GM04504 (cell line): ENCODE measurements at places on chromosomes 12 and 14.

- DNase-seq: no peak
Measured at GRCh38 chr14:85195872-85196477, 334.0 kb upstream of the FLRT2 start.

- no peak for DNase-seq
Measured at GRCh38 chr12:125006365-125006764, 12.9 kb downstream of the BRI3BP start.

GRCh38 chr12:93341409-93342049, 36.2 kb upstream of the NUDT4 start:
- no peak for DNase-seq

DNA sequence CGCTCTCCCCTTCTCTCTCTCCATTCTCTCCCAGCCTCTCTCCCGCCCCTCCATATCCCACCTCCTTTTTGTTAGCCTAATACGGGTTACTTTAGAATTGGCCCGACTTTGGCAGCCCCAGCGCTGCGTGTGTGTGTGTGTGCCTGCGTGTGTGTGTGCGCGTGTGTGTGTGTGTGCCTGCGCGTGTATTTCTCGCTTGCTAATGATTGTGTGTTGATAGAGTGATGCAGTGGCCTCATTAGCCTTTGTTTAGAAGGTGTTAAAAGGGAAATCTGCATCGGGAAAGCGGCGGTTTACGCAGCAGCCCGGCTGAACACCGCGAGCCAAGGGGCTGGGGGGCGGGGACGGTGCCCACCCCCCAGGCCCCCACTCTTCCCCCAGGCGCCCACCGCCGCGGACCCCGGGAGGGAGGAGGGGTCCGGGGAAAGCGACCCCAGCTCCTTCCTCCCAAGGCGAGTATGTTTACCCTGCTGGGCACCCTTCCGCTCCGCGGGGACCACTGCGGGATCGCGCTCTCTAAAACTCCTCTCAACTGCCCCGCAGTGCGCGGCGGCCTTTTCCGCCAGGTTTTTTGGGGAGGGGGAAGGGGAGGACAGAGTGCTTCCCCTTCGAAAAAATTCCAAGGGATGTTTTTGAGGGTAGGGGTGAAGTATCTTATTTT, 6.8 kb upstream of the LHX5 start:
- DNase-seq: no peak

- no peak for DNase-seq
Measured at GRCh38 chr14:60485057-60485597, 736 bp downstream of the C14orf39 start.

DNA sequence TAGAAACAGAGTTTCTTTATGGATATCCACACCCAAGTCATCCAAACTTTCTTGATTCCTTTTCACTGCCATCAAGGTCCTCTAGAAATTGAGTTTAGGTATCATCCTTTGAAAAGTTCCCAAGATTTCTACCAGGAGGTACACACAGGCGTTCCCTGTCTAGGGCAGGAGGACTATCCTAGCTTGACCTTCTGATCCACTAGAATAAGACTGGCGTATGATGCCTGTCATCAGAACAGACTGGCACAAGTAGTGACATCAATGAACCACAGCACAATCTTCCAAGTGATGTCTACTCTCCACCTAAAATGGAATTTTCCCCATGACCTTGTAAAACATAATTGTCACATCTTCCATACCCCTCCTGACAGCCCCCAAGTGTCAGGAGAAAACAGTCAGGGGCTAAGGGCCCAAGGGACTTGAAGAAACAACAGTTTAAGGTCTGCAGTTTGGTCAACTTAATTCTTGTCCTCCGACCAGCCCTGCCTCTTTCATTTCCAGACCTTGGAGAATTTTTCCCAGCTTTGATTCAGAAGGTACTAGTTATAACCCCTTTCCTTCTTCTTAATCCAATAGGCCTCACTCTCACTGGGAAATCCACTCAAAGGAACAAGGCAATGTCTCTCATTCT, 100.7 kb upstream of the FKBP4 start:
- DNase-seq: no peak

DNA sequence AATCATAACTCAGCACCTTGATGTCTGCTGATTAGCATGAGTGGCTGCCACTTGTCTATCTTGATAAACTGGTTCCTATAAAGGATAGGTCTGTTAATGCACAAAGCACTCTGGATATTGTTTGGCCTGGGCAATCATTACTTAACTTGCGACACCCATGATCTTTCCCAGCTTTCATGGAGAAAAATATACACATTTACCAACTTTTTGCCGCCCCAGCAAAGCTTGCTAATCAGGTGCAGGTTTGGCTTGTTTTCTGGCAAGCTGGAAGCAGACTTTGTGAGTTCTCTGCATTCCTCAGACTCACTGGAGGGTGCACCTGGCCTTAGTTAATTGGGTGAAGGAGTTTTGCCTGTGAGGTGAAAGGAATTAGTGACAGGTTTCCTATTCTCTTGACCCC, 1126.4 kb upstream of the FLRT2 start:
- no peak for DNase-seq

DNA sequence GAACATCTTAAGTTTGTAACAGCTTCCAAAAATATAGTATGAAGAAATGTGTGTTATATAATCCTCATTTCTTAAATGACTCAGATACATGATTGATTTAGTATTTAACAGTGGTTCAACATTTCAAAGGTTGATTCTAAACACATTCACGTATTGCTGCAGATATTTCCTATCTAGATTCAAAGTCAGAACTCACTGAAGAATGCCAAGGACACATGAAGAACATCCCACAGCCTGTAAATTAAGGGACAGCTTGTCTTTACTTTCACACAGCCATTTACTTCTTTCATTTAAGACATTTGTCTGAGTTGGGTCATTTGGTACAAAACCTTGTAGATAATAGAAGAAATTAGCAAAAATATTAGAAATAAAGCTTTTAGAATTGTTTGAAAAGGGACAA, 66.9 kb upstream of the CPSF6 start:
- no peak for DNase-seq

- no peak for DNase-seq
Measured at GRCh38 chr14:77593501-77593961, 22.9 kb downstream of the SPTLC2 start.

DNA sequence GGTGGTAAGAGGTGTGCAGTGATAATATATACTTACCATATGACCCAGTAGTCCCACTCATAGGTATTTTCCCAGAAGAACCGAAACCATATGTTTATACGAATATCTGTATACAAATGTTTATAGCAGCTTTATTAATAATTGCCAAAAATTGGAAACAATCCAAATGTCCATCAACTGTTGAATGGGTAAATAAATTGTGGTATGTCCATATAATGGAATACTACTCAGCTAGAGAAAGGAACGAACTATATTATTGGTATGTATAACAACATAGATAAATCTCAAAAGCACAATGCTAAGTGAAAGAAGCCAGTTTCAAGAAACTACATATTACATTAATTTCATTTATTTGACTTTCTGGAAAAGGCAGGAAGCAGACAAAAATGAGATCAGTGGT, 66.1 kb downstream of the TTLL5 start:
- no peak for DNase-seq

DNA sequence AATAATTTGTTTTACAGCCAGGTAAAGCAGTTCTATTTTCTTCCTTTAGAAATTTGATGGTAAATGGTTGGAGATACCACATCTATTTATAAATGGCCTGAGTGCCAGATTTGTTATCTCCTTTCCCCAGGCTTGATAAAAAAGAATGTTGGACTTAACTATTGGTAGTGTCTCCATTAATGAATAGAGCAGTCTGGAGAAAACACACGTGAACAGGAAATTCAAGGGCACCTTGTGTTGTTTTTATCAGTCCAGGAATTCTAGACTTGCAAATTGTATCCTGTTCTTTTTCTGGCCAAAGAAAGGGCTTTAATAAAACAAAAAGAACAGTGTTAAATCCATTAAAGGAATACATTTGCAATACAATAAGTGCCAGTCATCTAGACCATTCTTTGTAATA, 40.8 kb upstream of the BMAL2 start:
- no peak for DNase-seq

DNA sequence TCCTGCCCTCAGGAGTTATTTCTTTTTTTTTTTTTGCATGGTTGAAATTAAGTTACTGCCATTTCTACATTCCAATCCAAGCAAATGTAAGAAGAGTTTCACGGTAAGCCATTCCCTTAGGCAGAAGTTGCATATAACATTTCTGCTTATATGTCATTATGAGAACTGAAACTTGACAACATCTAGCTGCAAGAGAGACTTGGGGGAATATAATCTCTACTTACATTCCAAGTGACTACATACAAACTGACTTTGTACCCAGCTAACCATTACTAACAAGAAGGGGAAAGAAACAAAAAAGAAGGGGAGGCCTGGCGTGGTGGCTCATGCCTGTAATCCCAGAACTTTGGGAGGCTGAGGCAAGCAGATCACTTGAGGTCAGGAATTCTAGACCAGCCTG, 7.3 kb upstream of the RESF1 start:
- DNase-seq: no peak

DNA sequence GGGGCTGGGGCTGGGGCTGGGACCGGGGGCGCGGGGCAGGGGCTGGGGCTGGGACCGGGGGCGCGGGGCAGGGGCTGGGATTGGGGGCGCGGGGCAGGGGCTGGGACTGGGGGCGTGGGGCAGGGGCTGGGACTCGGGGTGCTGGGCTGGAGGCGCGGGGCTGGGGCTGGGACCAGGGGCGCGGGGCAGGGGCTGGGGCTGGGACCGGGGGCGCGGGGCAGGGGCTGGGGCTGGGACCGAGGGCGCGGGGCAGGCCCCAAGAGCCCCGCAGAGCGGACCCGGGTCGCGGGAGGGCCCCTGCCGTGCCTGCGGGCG, 452 bp downstream of the P2RX2 start:
- no peak for DNase-seq

DNA sequence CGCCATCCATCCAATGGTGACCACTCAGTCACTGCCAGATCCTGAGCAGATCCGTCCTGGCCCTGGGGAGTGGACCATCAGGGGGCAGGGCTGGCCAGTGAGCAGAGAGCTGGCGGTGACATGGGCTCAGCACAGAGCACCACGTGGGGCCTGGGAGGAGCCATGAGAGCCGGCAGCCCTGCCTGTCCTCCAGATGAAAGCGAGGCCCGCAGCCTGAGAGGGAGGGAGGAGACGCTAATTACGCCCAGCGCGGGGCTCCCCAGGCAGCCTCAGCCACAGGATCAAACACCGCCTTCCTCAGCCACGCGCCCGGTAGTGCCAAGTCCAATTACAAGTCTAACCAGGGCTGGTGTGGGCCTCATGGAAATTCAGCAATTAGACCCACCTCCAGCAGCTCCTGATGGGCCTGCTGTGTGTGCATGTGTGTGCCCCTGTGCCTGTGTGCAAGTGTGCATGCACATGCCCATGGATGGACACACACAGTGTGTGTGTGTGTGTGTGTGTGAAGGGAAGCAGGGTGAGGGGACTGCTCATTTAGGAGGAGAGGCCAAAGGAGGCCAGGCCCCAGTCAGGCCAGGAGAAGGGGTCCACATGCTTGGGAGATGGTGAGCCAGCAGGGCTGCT, 68.0 kb downstream of the KIF26A start:
- no peak for DNase-seq
